ENCODE measurements at places on chromosomes 6 and 20.

DNA sequence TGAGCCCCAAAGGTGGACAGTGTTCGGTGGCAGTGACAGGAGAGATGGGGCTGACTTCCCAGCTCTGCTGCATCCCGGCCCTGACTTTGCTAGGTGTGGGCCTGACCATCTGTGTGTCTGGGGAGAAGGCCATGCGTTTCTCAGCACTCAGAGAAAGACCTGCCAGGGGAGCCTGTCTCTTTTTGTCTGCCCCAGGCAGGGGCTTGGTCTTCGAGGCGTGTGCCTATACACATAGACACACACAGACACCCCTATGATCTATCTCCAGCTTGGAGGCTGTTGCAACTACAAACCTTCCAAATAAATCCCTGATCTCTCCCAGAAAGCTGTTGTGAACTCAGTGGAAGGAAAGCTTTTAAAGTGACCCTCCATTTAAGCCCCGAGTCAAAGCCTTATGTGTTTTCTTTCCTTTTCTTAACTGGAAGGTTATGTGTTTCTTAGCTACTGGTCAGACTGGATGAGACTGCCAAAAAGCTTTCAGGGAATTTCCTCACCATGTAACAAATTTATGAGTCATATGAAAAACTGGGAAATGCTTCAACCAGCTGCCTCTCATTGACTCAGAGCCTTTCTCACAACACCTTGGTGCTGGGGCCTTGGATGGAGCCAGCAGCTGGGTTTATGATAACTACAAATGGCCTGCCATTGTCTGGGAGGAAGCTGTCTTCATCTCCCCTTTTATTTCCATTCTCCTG, 102.6 kb downstream of the CDC5L start:
- no peak for DNase-seq

DNA sequence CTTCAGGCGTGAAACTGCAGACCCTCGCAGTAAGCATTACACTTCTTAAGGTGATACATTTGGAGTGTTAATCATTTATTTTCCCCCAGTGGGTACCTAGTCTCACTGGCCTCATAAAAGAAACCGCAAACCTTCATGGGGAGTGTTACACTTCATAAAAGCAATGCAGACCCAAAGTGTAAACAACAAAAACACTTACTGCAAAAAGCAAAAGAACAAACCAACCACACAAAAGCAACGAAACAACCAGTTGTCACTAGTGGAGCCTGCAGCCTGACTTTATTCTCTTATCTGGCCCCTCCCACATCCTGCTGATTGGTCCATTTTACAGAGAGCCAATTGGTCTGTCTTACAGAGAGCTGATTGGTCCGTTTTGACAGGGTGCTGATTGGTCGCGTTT, 23.8 kb downstream of the LY86 start:
- DNase-seq = no peak

GRCh38 chr6:118553132-118553531, 5.0 kb downstream of the PLN start:
- DNase-seq = no peak

DNA sequence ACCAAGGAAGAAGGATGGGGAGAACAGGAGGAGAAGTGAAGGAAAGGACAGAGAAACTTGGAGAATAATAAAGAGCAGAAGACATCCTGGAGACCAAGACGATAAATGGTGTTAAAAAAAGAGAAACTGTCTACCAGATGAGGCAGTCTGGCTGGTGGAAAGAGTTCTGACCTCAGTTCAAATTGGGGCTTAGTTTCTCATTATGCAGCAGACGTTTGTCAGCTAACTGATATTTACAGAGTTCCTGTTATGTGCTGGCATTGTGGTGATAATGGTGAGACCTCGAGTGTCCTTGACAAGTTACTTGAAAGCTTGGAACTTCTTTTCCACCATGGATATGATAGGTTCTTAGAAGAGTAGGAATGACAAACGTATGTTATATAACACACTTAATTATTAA, 142.7 kb downstream of the LRRC1 start:
- DNase-seq = no peak

DNA sequence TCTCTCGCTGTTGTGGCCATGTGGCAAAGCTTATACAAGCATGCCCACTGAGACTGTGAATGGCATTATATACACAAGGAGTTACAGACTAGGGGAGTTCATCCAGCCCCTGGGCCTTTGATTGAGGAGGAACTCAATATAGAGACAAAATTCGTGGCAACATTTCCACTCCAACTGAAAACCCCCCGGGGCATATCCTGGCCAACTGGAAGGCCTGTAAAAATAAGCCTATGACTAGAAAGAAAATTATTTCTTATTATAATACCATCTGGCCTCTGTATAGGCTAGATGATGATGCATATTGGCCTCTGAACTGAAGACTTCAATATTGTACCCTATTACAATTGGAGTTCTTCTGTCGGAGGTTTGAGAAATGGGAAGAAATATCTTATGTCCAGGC, 175.5 kb upstream of the GJE1 start:
- no peak for DNase-seq

GRCh38 chr6:42030585-42031506, 19.5 kb upstream of the TAF8 start:
- peak; percentile 88 for DNase-seq

DNA sequence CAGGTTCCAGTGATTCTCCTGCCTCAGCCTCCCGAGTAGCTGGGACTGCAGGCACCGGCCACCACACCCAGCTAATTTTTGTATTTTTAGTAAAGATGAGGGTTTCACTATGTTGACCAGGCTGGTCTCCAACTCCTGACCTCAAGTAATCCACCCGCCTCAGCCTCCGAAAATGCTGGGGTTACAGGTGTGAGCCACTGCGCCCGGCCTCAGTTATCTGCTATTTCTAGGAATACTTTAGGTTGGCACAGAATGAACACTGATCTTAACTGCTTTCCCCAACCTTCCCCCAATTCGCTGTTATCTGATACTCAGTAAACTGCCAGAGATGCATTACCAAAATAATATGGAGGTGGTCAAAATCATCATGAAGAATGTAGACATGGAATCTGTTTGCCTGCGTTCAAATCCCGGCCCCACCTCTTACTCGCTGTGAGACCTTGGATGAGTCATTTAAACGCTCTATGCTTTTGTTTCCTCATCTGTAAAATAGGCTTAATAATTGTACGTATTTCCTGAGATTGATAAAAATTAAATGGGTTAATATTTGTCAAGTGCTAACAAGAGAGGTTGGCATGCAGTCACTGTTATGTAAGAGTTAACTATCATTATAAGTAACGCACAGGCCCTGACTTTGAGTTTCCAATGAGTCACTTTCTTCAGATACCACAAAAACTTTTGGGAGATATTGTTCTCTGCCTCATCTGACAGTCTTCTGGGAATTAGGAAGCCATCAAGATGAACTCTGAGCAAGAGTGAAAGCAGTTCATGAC, 44.5 kb upstream of the NCOA3 start:
- no peak for DNase-seq

DNA sequence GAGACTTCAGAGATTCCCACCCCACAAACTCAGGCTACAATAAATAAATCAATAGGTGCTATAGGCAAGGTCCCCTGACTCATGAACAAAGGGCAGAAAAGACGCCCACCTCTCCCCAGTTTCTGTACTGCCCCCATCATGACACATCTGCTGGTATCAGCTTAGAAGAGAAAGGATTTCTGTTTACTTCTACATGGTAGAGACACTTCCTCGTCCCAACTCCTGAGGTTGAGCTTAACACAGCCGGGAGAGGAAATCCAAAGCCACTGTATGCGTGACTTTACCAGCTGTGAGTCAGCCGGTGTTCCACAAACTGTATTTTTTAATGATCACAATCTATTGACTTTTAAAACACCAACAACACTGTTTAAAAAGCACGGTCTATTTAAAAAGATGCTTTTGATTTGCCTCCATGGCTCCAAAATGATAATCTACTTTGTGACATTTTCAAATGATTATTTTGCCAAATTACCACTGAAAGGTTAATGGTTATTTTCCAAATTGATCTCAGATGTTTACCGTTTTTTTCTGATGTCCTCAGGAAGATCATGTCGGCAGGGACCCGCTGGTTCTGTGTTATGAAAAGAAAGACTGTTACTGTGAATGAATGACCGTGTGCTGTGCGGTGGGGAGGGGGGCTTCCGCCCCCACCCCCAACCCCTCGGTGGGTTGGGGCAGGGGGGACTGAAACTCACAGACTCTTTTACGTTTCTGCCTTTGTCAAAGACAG, 72.5 kb downstream of the ATP9A start:
- DNase-seq = no peak

GRCh38 chr6:39361657-39362486, 39.4 kb upstream of the KCNK16 start:
- DNase-seq = peak; percentile 78

GRCh38 chr6:71284785-71285184, 3.8 kb upstream of the OGFRL1 start:
- DNase-seq = no peak

- DNase-seq = no peak
These were observed 81.3 kb downstream of the RPP40 start for GRCh38 chr6:4922488-4923037.

- no peak for DNase-seq
These were observed 47.3 kb downstream of the KLHL31 start for GRCh38 chr6:53618219-53618618.

DNA sequence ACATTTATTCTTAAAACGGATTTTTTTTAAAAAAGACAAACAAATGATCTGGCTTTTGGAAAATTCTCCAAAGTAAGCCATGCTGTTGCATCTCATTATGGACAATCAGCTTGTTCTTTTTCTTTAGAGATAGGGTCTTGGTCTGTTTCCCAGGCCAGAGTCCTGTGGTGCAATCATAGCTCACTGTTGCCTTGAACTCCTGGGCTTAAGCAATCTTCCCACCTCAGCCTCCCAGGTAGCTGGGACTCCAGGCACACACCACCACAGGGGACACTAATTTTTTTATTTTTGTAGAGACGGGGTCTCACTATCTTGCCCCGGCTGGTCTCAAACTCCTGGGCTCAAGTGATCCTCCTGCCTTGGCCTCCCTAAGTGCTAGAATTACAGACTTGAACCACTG, 45.9 kb upstream of the TGM3 start:
- no peak for DNase-seq

DNA sequence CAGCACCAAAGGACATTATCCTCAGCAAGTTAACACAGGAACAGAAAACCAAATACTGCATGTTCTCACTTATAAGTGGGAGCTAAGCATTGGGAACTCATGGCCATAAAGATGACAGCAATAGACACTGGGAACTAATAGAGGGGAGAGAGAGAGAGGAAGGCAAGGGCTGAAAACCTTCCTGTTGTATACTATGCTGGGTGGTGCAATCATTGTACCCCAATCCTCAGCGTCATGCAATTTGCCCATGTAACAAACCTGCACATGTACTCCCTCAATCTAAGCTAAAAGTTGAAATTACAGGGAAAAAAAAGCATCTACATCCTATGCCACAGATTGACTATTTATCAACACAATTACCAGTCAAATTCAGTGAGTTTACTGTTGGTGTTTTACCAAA, 20.0 kb upstream of the VNN1 start:
- no peak for DNase-seq

DNA sequence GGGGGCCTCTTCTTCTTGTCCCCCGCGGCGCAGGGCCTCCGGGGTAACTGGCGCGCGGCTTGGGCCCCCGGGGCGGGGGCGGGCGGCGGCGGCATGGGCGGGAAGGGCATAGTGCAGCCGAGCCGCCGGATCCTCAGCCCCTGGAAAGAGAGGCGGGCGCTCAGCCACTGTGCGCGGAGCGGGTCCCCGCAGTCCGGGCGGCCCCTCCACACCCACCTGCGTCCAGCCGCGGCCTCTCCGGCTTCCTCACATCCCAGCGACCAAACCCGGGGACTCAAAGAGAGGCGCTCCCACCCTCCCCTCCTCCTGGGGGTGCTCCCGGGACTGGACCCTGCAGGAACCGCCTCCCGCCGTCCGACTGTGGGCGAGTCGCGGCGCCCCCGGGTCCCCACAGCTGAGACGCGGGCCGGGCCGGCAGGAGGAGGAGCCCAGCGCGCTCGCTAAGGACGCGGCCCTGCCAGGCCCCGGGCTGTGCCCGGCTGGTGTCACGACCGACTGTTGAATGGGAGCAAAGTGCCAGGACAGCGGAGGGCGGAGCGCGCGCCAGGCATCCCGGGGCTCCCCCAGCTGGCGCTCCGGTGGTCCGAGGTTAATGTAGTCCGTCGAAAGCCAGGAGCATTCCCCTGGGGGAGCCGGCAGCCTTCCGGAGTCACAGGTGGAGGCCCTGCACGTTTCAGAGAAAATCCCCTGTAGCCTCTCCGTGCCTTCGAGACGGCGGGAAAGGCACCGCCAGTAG, at the start of gene PRR18:
Gene PRR18, minus strand, starts transcription at position 360 of the 736 bp plus-strand sequence. Its CDS starts 250 bp downstream, at position 110.
- DNase-seq = peak; percentile 71

- no peak for DNase-seq
These were observed 18.3 kb downstream of the BPIFB1 start for GRCh38 chr20:33301192-33301930.

GRCh38 chr6:158122048-158122447, 46.0 kb downstream of the SERAC1 start:
- DNase-seq = no peak

DNA sequence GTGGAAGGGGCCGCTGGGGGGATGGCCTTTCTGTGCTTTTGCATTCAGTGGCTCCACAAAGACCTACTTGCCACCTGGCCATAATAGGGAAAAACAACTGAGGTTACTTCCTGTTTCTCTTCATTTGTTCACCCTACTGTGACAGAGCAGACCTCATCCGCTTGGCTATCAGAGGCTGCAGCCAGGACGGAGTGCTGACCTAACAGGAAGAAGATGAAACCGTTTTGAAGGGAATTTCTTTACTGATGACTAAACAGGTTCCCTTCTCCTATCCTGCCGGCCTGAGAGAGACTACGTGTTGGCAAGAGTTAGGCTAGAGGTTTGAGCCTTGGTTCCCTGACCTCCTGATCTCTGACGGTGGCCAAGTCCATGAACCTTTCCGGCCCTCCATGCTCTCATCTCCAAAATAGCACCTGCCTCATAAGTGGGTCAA, 21.3 kb downstream of the PRR18 start:
- DNase-seq = no peak

DNA sequence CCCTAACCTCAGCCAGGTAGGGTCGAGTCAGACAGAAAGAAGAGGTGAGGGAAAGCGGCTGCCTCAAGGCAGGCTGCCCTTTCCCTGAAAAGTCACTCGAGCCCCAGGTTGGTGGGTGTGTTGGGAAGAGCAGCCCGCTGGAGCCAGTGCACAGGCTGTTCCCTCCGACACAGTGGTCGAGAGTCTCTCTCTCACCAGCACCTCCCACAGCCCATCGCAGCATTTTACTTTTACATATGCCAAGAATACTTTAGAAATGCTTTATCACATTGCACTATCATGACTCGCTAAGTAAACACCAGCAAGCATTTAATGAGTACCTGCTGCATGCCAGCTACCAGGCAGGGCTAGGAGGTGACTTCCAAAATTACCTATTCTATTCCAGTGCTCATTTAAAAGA, 1.7 kb downstream of the PRPH2 start:
- DNase-seq = no peak

- no peak for DNase-seq
These were observed 32.5 kb downstream of the SDHAF4 start for GRCh38 chr6:70599187-70599586.

- DNase-seq = no peak
These were observed 127.2 kb upstream of the TAB2 start for GRCh38 chr6:149190224-149190831.

GRCh38 chr6:46781478-46782378, 11.5 kb upstream of the MEP1A start:
- no peak for DNase-seq
